ENCODE measurements at places on chromosomes 13 and 19.

DNA sequence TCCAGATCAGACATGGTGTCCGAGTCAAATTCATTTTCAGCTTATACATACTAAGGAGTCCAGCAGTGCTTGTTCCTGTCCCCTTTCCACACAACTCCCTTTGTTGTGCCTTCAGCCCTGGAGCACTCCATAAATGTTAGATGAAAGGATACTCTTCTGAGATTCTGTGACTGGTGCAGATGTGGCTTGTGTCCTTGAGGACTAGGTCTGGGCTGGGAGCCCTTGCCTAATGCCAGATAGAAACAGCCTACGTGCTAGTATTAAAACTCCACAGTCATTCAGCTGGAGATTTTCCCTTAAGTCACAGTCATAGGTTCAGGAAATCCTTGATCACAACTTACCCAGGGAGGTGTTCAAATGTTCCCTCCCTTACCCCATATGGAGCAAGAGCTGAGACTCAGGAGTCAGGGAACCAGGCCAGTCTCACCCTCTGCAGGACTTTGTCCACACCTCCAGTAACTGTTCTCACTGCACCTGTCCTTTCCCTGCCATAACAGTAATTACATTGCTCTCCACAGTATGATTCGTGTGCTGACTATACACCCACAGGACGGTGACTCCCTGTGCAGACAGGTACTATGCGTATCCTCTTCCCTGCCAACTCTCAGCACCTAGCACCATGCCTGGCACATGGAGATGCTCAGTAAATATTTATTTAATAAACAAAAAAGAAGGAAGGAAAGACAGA, 15.5 kb upstream of the SERPINE3 start:
- DNase-seq, result no peak

DNA sequence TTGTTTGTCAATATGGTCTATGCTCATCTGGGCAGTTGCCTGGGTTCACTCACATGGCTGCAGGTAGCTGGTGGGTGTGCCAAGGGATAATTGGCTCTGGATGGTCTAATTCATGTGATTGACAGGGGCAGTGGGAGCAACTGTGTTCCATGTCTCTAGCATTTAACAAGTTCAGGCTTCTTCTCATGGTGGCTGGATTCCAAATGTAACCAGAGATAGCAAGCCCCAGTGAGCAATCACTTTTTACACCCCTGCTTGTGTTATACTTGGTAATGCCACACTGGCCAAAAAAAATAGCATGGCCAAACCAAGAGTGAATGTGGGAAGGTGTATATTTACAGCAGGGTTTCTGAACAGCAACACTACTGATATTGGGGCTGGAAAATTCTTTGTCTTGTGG, 89.6 kb upstream of the TNFSF11 start:
- no peak for DNase-seq

GRCh38 chr19:1551068-1552040, 16.8 kb downstream of the MEX3D start:
- no peak for DNase-seq

GRCh38 chr19:31770223-31770622, 421.0 kb upstream of the TSHZ3 start:
- DNase-seq, result no peak

DNA sequence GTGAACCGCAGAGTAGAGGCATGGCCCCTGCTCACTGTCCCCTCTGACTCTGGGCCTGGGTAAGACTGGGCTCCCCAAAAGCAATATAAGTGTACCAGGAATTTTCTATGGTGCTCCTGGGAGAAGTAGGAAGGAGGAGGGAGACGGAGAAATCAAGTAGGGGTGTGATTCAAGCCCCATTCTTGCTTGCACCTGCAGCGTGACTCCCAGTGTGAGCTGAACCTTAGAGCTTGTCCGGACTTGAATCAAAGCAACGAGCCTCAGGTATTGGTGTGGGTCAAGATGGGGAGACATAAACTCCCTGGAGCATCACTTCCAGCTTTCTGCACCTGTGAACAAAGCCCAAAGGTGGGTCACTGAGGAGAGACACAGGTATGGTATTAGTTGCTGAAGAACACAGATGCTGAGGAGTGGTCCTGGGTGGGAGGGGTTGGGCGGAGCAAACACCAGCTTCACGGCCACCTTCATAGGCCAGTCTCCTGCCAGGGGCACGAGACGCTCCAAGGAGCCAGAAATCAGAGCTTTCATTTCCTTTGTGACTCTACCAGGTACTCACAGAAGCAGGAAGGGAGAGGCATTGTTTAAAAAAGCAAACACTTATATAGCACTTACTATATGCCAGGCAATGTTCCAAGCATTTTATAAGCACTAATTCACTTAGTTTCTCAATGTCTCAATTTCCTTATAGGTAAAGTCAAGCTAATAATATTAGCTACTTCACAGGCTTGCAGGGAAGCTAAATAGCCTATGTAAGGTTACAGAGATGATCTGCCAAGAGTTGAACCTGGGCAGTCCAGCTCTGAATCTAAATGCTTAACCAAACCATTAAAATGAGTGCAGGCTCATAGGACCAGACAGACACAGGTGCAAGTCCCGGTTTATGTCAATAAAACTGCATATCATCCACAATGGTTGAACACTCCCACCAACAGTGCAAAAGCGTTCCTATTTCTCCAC, 775.3 kb downstream of the UQCRFS1 start:
- DNase-seq, result no peak

- DNase-seq, result peak; percentile 61
These were observed 2041.5 kb upstream of the PCDH20 start for GRCh38 chr13:63457186-63457585.

DNA sequence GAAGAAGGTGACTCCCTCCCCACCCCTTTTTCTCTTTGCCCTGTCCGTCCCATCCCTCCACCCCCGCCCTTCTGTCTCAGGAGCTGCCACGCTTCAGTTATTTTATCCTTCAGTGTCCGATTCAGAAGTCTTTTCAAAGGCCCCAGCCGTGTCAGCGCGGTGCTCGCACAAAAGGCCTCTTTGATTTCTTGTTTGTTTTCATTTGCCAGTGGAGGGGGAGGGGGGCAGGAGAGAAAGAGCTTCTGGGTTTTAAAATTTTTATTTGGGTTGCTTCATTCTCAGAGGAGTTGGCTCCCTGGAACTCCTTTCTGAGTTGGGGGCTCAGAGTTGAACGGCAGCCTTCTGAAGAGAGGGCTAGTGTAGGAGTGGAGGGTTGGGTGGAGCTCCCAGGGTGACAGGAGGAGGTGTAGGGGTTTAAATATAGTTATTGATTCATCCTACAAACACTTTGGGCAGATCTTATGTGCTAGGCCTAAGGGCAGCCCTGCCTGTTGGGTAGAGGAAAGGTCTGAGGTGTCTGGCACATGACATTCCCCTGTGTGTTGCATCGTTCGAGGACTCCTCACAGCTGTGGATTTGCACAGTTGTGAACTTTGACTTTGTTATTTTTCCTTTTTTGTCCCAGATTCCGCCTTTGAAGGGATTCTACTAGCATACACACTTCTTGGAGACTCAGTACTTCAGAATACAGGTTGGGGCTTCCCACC, 36.8 kb downstream of the NFIX start:
- peak; percentile 62 for DNase-seq
